ENCODE measurements at places on chromosomes 13 and 19.

DNA sequence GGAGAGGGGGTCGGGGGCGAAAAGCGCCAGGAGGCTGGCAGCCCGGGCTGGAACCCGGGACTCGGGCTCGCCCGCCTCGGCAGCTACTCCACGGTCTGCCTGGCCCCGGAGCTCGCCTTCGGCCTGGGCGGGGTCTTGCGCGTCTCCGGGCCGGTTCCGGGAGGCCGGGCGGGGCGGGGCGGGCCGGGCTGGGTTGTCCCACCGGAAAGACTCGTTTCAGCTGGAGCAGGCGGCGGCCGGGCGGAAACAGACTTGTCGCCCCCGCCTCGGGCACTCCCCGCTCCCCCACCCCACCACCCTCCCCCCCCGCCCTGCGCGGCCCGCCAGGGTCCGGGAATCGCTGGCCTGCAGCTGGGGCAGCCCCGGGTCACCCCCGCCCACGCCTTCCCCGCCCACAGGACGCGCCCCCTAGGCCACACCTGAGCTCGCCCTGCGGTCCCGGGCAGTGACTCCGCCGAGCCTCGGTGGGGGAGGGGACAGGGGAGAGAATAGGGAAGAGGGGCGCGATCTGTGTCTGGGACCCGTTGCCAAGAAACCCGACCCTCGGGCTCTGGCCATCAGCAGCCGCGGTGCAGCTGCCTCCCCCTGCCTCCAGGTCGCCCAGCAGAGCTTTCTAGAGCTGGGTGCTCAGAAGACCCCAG, 109.4 kb downstream of the KCTD15 start:
- no peak for DNase-seq

DNA sequence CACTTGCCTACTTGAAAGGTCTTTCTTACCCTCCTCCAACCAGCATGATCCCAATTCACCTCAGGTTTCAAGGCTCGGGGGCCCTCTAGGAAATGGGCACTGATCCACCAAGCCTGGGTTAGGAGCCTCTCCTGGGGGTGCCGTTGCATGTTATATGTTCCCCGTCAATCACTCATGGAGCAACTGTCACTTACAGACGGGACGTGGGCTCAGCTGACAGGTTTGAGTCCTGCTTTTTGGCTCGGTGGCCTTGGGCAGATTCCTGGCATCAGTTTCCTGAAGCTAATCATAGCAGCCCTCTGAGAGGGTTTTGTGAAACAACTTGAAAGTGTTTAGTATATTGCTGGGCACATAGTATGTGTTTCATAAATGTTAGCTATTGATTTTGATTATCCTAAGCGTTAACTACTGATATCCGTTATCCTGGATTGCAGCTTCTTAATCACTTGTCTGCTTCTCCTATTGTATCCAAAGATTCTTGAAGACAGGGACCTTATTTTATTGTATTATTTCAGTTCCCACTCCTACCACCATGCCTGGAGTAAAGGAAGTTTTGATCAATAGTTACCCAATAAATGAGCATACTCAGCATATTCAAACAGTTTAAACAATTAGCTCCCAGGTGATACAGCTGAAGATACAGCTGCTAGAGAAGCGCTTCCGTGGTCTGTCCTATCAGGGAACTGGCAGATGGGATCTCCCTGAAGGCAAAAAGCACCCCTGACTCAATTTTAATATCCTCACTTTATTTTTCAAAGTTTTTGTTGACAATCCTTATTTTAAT, 57.9 kb downstream of the RFC3 start:
- no peak for DNase-seq

GRCh38 chr13:28324181-28324789, 170.6 kb downstream of the FLT1 start:
- DNase-seq: peak; percentile 24

DNA sequence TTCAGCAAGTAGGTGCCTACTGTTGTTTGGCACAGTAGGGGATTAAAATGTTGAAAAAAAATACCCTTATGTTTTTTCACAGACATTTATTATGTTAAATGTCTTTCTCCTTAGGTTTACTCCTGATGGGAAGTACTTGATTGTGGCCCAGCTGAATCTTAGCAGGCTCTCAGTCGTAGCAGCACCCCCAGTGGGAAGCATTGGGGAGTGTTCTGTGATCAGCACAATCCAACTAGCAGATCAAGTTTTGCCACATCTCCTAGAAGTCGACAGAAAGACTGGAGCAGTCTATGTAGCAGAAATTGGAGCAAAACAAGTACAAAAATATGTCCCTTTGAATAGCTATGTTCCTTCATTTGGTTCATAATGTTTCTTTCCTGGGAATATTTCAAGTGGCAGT, 9.3 kb downstream of the NHLRC3 start:
- DNase-seq: no peak

DNA sequence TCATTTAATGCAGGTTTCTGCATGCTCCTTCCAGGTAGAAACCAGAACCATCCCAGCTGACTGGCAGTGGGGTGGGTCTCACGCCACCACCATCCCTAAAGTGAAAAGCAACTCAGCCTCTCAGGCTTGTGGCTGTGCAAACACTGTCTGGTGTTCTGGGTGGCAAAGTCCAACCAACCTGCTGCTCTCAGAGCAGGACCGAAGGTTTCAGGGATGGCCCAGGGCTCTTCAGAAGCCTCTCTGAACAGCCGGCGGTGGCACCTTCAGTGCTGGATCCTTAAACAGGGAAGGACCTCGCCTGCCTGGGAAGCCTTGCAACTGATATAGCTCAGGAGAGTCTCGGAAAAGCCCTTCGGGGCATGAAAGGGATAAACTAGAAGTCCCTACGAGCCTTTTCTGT, 100.8 kb downstream of the COL4A1 start:
- DNase-seq: no peak

- DNase-seq: no peak
Measured at GRCh38 chr13:70388935-70389334, 280.7 kb upstream of the KLHL1 start.

DNA sequence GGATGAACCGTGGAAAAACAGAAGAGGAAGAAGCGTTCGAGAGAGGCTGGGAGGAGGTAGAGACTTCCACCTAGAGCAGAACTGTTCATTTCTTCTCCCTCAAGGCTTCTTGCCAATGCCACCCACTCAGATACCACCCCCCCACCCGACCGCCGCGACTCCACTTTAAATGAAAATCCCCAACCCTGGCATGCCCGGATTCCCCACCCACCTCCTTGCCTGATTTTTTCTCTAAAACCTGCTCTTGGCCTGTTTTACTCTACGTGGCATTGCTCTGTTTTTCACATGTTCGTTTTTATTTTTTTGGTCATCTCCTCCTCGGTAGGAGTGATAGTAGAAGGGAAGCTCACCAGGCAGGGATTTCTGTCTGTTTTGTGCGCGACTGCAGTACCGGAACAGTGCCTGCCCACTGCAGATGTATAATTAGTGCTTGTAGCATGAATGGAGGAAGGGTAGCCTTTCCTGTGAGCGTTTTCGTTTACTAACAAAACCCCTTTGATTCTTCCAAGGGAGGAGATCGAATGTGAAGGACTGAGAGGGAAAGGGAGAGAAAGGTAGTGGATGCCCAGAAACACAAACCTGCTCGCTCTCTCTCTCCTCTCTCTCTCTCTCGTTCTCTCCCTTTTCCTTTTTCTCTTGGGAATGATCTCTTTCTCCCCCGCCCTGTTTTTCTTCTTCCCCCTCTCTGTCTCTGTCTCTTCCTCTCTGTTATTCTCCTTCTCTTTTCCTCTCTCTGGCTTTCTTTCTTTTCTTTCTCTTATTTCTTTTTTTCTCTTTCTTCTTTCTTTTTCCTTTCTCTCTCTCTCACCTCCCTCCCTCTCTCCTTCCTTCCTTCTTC, 2.2 kb downstream of the CD70 start:
- no peak for DNase-seq

Measured in stimulated activated CD8-positive, alpha-beta memory T cell treated with anti-CD3 and anti-CD28 coated beads, Interleukin-12 subunit alpha, Interleukin-12 subunit beta, amount 100 ng/mL, for 1 hour (primary cell).